ENCODE measurements at places on chromosomes 11 and 22.

DNA sequence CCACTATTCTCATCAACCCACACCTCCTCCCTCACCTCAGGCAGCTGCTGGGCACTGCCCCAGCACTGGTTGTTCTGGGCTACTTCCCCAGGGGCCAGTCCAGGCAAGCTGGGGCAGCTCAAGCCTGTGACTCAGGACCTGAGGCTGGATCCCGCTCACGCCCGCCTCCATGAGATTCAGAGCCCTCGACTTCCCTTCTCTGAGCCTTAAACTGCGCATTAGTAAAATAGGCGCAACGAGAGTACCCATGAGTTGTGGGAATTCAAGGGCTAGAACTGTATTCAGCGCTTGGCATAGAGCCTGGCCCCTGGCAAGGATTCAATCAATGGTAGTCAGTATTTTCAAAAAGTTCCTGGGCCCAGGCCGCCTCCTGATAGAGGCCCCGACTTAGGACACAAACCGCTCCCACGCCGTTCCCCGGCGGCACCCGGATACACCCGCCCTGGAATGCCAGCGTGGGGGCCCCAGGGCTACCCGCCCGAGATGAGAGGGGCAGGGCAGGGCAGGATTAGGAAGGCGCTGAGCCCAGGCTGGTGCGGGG, 723 bp upstream of the CD82 start:
- DNase-seq = no peak

DNA sequence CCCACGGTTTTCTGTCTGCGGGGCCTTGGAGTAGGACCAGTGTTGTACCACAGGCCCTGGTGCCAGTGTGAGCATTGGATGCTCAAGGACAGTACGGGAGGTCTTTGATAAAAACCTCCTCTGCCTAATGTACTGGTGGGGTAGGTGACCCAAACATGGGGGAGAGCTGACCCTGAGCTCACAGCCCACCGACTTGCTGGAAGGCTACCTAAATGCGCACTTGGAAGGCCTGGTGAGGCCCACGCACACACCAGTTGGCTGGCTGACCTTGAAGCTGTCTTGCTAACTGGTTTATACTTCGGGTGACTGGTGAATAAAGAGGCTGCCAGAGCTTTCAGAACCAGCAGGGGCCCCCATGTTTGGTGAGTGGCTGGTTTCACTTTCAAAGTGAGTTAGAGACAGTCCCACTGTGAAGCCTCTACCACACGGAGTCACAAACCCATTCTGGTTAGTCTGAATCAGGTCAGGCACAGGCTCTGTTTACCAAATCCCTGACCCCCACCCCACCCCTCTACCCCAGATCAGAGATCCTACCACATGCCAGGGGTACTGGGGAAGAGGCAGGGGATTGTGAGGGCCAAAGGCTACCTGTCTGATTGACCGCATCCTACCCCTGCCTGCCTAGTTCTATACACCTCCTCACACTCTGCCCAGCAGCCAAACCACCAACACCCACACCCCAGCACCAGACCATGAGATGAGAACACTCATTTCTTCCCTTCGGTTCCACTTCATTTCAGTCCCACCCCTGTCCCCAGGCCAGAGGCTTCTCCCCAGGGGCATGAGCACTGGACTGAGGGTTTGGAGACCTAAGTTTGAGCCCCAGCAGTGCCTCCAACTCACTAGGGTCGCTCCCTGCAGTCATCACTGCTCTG, 12.7 kb upstream of the IL2RB start:
- DNase-seq = no peak

DNA sequence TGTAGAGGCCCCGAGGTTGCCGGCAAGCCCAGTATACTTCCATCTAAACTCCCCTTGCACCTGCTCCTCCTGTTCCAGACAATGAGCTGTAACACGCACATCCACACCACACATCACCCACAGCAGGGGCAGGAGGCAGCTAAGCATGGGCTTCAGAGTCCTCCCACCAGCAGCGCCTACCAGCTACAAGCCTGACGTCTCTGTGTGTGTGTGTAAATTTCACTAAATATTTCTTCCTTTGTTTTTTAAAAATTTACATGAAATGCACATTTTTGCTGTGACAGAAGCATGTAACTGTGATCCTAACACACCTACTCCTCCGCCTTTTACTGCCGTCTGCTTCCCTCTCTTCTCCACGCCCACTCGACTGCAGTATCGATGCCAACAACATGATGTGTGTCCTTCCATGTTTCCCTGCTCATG, 29.4 kb upstream of the PACSIN2 start:
- DNase-seq = no peak

- DNase-seq = no peak
Measured at GRCh38 chr22:42577623-42578240, 24.0 kb downstream of the SERHL2 start.

- DNase-seq = no peak
Measured at GRCh38 chr22:28424427-28425080, 255.1 kb downstream of the TTC28 start.

DNA sequence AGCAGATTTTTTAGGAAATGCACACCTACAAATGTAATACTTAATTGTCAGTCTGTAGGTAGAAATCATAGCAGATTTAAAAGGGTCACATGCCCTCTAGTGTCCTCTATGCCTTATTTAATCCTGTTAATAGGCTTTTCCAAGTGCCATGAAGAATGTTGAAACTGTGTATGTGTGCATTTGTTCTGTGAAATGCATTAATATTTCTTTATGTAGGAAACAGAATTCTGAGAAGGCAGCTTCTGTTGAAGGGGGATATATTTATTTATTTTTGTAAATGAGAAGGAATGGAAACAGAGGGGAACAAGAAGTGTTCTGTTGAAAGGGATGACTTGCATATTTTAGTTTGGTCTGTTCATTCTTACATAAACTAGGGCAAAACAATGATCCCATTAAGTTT, 51.0 kb downstream of the SVIP start:
- no peak for DNase-seq

DNA sequence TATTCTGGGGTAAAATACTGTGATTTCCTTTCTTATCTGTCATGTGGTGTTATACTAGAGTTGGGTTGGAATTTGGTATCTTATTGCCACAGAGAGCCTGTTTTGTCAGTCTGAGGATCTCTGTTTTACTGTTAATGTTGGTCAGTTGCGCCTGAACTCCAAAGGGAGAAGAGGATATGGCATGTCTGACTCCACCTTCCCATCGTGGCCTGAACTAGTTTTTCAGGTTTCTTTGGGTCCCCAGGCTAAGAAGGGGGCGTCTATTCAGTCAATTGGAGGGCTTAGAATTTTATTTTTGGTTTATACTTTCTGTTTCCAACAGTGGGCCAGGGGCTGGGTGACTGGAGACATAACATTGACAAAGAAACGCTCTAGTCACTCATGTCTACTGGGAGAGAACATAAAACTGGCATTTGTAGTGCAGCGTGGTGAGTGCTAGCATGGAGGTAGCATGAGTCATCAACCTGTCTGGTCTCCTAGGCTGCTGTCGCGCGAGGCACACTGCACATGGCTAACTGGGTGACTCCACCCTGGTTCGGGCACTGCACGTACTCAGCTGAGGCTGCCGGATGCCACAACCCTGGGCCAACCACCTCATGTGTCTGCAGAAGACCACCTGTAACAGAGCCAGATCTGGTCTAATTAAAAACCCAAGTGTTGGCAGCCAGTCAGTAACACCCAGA, 120.1 kb upstream of the OR9Q1 start:
- DNase-seq = no peak

DNA sequence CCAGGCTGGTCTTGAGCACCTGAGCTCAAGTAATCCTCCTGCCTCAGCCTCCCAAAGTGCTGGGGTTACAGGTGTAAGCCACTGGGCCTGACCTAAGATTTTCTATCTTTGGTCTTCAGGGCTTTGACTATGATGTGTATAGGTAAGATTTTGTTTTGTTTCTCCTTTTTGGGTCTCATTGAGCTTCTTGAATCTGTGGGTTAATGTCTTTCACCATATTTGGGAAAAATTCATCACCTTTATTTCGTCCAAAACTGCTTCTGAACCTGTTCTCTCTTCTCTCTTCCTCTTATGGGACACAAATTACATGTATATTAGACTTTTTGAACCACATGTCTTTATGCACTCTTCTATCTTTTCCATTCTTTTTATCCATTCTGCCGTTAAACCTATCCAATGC, 100.4 kb downstream of the OSBP2 start:
- no peak for DNase-seq

- no peak for DNase-seq
Measured at GRCh38 chr11:69563946-69564775, 76.8 kb upstream of the CCND1 start.

GRCh38 chr11:124482362-124483147, 37.1 kb upstream of the OR8B8 start:
- no peak for DNase-seq

GRCh38 chr11:130705670-130706421, 210.4 kb downstream of the SNX19 start:
- DNase-seq = no peak

DNA sequence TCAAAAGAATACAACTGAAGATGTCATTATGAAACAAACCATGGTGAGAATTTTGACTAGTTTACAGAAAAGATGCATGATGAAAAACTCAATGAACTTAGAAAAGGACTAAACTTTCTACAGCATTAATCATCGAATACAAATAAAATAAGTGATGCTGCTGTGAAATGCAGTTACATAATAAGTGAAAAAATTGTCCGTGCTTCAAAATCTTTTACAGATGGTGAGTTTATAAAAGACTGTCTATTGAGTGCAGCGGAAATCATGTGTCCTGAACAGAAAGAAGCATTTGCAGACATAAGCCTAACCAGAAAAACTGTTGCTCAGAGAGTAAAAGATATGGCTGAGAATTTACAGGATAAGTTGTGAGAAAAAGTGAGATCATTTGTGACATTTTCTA, 33.8 kb downstream of the NEAT1 start:
- DNase-seq = no peak

DNA sequence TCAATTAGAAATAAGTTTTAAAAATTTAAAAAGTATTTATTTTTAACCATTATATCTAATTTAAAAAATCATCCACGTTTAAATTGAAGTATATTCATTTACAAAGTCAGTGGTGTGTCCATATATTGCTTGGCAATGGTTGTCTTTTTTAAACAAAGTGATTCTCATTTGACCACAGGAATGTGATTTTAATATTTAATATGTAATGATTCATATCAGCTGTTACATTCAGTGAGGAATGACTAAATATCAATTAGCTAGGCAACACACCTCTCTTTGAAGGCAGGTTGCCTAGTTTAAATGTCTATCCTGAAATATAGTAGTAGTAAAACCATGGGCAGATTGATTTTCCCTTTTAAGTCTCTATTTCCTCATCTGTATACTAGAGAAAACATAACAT, 392.2 kb upstream of the CCDC179 start:
- no peak for DNase-seq

DNA sequence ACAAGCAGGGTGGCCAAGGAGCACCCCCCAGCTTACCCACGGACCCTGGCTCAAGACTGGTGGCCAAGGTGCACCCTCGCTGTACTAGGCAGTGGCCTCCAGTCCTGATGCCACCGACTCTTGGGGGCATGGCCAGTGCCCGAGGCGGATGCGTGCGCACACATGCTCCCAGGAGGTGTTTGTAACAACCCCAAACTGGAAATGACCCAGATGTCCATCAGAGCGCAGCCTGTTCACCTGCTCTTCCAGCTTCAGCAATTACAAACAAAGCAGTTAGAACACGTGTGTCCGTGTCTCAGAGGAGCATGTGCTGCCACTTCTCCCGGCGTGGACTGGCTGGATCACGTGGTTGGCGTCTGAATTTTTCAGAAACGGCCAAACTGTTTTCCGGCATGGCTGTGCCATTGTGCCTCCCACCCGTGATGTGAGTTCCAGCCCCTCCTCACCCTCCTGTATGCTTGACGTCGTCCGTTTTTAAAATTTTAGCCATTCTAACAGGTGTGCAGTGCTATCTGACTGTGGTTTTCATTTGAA, 7.1 kb upstream of the MUC6 start:
- no peak for DNase-seq

GRCh38 chr11:35923452-35923851, 20.4 kb upstream of the LDLRAD3 start:
- DNase-seq = no peak

GRCh38 chr22:33220476-33221080, 162.4 kb upstream of the SYN3 start:
- no peak for DNase-seq

DNA sequence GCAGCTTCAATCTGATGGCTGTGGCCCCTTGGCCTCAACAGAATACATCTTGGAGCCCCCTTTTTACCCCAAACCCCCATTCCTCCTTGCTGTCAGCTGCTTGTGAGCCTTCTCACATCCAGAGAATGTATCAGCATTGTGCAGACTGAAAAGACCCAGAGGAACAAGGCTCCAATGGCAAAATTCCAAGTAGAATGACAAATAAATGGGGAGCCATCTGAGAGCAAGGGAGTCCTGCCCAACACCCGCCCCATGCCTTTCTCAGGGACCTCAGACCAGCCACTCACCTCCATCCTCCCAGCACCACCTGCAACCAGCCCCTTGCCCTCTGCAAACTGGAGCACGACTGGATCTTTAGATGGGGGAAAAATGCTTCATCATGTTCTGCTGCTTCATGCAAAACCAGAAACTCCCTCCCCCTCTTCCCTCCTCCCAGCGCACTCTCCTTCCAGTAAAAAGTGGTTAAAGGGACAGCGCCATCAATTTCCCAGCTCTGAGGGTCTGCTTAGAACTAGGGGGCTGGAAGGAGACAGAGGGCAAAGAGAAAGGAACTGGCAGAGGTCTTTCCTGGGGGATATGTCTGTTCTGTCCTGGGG, 2.2 kb upstream of the NEFH start:
- DNase-seq = no peak
